NCI-H1694 (cell line): ENCODE measurements at places on chromosomes 2 and 18.

DNA sequence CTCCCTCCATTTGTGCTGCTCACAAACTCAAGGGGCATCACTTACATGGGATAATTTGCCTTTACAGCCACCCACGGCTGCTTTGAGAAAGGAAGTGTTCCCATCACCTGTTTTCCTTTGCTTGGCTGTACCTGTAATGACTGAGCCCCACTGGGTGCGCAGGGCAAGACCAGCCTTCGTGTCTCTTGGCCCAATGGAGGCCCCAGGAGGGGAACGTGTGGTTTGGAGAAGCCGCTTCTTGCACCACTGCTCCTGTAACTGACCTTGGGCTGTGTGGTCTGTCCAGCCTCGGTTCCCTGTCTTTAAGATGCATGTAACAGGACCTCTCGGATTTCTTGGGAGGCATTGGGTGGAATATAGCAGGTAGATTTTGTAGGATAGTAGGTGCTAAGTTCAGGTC is 41.1 kb downstream of the LDLRAD4 start:
- no peak for DNase-seq

DNA sequence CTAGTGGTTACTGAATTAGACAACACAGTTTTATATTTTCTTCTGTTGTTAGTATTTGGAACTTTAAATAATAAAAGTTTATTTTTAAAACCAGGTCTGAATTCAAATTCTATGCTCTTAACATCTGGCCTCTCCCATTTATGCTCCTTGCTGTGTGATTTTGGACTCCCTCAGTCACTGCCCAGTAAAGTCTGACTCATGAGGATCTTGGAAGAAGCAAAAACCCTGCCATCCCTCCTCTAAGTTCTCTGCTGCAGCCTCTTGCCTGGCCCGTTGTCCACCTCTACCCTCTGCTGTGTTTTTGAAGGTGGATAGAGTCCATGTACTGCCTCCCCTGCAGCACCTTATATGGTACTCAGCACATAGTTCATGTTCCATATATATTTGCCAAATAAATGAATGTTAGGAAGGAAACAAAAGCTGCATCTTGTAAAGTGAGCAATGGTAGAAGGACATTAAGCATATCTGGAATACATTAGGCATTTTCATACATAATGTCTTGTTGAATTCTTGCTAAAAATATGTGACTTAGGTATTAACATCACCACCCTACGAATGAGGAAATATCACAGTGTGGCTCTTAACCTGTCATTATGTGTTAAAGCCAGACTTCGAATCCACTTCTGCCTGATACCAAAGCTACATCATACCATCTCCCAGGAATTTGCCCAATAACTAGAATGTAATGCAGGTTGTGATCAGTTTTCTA is 62.1 kb downstream of the THNSL2 start:
- no peak for DNase-seq

- no peak for DNase-seq
These were observed 2.7 kb downstream of the PER2 start for GRCh38 chr2:238285653-238286082.

GRCh38 chr2:128421861-128422311 is 103.2 kb upstream of the HS6ST1 start:
- DNase-seq, result no peak

DNA sequence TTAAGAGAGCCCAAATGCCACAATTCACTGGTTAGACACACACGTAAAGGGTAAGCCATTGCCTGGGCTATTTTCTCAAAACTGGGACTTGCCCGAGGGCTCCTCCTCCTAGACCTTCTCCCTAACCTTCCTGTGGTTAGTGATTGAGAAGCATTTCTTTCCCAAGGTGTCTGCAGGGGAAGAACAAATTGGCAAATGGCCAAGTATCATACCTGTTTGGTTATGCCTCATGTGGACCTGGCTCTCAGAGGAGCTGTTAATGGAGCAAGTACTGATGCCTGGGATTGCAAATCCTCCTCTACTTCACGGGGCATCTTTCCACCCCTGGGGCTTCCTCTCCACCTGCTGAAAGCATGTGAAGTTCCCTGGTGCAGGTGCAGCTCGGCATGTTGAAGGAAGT is 187.5 kb upstream of the CYRIA start:
- DNase-seq, result no peak

- no peak for DNase-seq
These were observed 1.1 kb upstream of the SATB2 start for GRCh38 chr2:199458806-199459285.

DNA sequence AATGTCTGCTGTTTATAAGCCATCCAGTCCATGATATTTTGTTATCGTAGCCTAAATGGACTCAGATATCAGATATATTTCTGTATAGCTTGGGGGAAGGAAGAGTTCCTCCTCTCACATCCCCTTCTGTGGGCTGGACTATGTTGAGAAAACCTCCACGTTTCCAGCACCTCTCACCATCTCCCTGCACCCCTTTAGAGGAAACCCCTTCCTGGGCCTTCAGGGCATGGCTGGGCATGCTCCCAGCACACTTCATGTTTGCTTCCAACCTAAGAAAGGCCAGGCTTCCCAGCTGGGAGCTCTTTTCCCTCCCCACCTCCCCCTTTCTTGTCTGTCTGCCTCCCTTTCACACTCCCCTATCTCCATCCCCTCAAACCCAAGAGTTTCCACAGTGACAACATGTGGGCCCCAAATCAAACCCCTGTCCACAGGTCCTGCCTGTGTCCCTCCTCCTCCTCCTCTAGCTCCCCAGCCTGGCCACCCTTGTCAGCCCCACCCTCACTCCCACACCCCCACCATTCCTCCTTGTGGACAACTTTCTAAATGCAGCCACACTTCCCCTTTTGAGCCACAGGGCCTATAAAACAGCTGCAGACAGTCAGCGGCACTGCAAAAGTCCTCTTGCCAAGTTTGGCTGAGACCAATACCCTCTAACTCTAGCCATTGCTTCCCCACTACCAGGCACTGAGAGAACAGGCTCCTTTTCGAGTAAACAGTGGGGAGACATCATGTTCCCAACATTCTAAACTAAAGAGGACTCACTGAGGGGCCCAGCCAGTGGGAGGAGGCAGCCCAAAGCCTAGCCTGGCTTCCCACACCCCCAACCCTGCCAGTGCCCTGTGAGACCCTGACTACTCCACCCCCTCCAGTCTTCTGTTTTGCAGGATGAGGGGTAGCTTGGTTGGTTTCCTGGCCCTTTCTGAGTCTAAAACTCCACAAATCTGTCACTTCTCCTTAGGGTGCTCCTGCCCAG is 120.5 kb downstream of the ZFP36L2 start:
- DNase-seq, result no peak

DNA sequence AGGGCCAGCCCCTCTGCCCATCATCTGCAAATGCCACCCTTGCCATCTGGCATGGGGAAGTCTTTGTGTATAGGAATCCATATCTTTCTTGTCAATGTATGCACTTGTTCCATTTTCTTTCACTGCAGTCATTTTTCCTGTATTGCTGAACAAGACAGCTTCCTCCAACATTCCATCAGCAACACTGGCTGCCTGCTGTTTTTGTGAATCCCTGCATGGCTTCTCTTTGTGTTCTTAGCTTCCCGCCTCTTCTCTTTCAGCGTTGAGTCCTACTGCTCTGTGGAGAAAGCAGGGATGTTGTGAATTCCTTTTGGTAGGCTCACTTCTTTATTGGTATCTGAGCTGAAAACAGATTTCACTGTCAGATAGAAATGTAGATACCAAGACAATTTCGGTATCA is 150.0 kb downstream of the LPIN1 start:
- DNase-seq, result no peak

DNA sequence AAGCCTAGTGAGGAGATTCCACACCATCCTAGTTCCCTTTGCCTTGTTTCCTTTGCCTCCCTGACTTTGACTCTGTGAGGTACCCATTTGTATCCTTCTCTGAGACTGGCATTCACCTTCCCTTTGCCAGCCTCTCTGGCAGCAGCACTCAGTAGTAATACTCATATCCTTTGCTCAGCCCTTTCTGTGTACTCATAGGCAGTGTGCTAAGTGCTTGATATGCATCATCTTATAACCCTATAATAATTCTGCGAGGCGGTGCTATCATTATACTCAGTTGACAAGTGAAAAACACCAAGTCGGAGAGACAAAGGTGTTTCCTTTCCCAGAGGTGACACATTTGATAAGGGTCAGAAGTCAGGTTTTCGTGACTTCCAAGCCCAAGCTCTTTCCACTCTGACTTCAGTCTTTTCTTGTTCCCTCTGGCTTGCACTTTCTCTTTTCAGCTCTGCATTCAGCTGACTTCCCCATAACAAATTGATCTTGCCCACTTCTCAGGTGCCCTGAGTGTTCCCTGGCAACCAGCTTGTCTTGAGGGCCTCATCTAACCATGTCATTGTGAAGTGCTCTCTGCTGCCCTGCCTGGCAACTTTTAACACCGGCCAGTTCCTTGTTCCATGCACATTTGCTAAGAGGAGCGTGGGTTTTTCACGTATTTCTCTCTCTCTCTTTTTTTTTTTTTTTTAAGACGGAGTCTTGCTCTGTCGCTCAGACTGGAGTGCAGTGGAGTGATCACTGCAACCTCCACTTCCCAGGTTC is 94.5 kb upstream of the UPP2 start:
- DNase-seq, result no peak

- no peak for DNase-seq
These were observed 1.8 kb upstream of the ZC3H8 start for GRCh38 chr2:112256654-112257053.

DNA sequence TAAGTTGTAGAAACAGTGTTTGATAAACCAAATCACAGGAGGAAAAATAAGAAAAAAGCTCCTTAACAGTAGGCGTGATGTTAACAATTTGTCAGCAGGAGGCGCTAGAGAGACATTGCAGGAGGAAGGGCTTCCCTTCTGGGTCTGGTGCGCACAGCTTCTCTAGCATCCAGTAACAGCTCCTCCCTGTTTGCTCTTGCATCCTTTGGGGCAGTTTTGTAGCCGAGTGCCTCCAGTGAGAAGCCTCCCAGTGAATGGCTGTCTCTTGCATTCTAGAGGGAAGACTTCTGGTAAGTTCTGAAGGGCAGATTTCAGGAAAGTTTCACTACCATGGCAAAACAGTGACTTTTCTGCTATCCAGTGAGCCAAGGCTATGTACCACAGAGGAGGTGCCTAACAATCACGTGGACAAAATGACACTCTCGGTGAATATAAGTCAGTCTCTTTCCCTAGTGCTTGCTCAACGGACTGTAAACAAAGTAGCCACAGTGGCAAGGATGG is 9.5 kb upstream of the ZNF396 start:
- peak; percentile 57 for DNase-seq

DNA sequence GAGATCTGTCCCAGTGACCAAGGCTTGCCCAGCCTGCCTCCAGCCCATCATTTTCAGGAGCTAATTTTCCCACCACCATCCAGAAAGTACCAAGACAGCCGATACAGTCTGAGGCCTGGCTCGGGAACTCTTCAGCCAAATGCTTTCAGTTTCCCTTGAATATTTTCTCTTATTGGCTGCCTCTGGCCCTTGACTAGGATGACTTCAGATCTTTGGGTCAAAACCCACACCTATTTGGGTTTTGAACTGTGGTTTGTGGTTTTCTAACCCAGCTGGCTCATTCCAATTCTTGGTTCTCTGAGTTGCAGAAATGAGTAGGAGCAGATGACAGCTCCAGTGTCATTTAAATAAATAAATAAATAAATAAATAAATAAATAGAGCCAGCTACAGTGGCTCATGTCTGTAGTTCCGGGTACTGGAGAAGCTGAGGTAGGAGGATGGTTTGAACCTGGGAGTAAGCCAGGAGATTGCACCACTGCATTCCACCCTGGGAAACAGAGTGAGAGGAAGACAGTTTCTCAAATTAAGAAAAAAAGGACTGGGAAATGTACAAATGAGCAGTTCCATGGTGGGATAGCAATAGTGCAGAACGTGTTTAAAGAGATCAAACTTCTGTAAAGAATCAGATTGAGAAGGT is 465.0 kb upstream of the SOX11 start:
- no peak for DNase-seq

DNA sequence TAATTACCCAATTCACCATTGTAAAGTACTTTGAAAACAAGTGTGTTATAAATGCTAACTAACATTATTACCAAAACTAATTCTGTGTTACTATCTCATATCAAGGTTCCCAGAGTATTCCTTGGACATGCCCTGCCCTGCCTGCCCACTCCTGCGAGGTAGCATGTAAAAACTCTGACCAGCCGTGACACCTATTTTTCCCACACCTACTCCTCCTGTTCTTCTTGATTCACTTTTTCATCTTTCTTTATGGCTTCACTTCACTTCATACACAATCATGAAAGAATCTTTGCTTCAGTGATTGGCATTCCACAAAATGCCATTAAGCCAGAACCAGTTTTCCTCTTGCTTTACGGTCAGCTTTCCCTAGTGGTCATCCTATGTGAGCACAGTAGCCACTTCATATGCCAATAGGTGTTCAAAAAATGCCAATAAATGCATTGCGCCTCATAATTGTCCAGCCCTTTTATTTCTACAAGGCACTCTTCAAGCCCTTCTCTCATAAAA is 42.6 kb upstream of the SETBP1 start:
- DNase-seq, result no peak

DNA sequence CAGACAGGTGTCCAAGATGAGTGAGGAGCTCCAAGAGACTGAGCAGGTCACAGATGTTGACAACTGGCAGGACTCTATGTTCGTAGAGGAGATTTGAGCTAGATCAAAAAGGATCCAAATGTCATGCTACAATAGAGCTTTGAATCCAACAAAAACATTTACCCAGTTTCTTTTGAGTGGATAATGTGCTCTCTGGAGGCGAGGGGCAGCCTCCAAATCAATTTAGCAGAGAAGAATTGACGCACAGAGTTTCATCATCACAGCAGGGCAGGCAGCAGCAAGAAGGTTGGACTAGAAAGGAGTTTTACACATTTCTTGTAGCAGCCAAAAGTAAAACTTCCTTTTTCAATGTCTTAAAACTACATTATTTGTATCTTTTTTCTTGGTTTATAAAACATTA is 653.0 kb downstream of the RNF144A start:
- DNase-seq, result no peak

DNA sequence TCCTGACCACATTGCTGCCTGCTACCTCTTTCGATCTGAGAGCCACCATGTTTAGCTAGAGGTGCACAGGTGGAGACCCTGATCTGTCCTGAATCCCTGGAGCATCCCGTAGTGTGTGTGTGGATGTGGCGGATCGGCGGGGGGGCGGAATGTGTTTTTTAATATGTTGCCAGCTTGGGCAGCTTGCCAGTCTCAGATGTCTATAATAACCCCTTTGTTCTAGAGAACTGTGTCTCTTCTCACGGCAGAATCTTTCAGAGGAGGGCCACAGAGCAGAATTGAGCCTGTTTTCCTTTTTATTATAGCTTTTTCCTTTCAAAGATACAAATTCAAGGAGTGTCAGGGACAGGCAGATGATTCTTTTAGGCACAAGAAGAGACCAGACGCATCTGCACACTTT is 934.1 kb upstream of the KLHL29 start:
- peak; percentile 27 for DNase-seq

- DNase-seq, result no peak
These were observed 21.1 kb downstream of the PER2 start for GRCh38 chr2:238267341-238267710.

GRCh38 chr2:23662466-23662865 is 264.5 kb downstream of the ATAD2B start:
- DNase-seq, result no peak

- peak; percentile 57 for DNase-seq
These were observed at the start of gene DIS3L2 for GRCh38 chr2:231961349-231962166. Gene DIS3L2, plus strand, starts transcription at chr2:231961713. Its CDS starts 53,215 bp downstream, at chr2:232014928.

DNA sequence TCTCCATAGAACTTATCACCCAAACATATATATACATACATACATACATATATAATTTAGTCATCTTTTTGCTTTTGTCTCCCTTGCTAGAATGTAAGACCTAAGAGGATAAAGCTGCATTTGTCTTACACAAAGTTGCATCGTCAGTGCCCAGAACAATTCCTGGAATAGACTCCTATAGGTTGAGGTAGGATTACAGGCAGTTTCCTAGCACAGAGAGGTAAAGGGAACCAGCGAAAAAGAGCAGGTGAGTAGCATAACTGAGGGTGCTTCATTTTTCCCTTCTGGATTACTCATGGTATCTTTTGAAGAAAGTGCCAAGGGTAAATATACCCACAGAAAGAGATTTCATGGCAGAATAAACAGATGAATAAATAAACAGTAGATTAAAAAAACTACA is 68.1 kb upstream of the AMMECR1L start:
- no peak for DNase-seq
